ENCODE measurements at places on chromosomes 5 and 9.

GRCh38 chr5:67528953-67529352 is 332.4 kb upstream of the CD180 start:
- DNase-seq, result no peak

GRCh38 chr9:97933297-97933998 is 4.5 kb downstream of the HEMGN start:
- no peak for DNase-seq

- DNase-seq, result no peak
Measured at GRCh38 chr9:38352530-38353328, 39.8 kb upstream of the ALDH1B1 start.

- no peak for DNase-seq
Measured at GRCh38 chr5:20556115-20556763, 568.2 kb upstream of the CDH18 start.

Data from suppressor macrophage treated with lipopolysaccharide for 1 hour (primary cell).